ENCODE measurements at places on chromosomes 2 and 18. TPM values are rescaled to one million over a fixed set of nuclear protein-coding genes. Genes with fewer than 3 reads are reported as not detected.

Gene CYP1B1
- polyA plus RNA-seq, result 13.7 TPM

Gene FAM161A
- 2.2 TPM for polyA plus RNA-seq

Gene TBR1
- polyA plus RNA-seq, result not detected

Gene ABCB11
- polyA plus RNA-seq, result not detected

Gene ELOA2
- not detected for polyA plus RNA-seq
